Testis (tissue), 5 donors: ENCODE measurements at places on chromosomes 16 and 17. TPM values are rescaled to one million over a fixed set of nuclear protein-coding genes. Genes with fewer than 3 reads are reported as not detected.
A peak's percentile ranks its signal among the peaks of the same experiment; 100 is the strongest.

The CACNG3 gene
- total RNA-seq = 0.06 TPM

The KRT33B gene
- total RNA-seq = 0.25 TPM

The CHMP6 gene
- 29.8 TPM for total RNA-seq

DNA sequence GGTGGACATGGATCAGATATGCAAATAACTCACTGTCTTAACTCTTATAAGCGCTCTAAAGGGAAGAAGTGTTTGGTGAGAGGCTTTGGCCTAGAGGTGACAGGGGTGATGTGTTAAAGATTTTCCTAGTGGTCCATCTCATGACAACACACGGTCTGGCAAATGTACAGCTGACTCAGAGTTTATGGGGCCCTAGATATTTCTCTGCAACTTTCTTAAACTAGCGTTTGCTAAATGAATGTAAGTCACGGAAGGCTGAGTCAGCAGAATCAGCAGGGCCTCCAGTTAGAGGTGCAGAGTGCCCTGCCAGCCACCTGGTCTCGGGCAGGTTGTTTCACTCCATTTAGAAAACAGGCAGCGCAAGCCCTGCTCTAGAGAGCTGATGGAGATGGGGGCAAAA lies 40.1 kb downstream of the CLEC16A start:
- DNase-seq = no peak

The PRR35 gene
- total RNA-seq = 5.0 TPM

The CTF1 gene
- 5.9 TPM for total RNA-seq

DNA sequence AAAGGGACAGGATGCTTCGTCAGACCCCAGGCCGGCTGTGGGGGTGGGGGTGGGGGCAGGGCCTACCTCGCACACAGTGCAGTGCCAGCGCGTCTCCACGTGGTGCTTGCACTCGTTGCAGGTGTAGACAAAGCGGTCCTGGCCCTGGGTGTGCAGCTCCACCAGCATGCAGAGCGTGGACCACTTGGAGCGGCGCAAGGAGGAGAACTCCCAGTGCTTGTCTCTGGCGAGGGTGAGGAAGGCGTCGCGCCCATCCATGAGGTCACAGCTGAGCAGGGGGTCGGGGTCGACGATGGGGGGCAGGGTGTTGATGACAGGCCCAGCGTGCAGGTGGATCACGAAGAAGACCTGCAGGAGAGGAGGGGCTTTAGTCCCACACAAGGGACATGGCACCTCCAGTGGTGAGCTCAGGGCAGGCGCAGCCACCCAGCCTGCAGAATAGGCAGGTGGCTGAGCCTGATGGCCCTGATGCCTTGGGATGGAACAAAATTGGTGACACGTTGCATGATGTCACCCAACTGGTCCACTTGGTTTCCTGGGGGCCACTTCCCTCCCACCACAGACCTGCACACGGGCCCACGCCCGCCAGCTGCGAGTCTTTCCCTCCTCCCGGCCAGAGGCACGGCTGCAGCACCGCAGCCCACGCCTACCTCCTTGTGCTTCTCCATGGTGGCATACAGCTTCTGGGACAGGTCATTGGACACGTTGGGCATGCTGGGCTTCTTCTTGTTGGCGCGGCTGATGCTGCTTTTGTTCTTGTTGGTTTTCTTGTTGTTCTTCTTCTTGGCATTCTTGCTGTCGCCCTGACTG lies 14.0 kb upstream of the TRAP1 start:
- no peak for DNase-seq

DNA sequence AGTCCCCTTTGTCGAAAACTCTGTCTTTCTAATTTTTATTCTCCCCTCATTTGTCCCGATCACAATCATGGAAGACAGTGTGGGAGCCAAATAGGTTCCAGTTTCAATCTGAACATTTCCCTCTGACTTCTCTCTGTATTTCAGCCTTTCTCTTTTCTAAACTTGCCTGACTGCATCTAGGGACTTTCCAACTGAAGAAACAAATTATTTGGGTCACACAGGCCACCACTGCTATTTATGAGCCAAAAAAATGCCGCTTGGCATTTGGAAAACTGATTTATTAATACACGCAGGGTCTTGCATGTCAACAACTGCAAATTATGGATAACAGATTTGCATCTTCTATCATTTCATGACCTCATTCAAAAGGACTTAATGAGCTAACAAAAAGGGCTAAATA lies 55.2 kb upstream of the ELAC2 start:
- DNase-seq = no peak

DNA sequence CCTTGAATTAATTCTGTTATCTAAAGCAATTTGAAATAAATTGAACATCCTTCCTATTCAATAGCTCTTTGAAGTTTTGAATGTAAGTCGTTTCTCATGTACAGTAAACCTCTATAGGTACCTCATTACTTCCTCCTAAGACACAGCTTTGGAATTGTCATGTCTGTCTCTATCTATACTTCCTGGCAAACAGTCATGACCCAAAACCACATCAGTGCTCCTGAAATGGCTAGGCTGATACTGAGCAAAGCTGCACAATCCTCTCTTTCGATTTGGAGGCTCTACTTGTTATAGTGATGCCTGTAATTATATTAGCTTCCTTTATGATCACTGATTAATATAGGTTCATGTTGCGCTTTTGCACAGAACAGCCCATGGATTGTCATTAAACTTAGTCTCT lies 110.1 kb downstream of the ADAMTS18 start:
- no peak for DNase-seq

The ANKRD13B gene
- 48.8 TPM for total RNA-seq

The KCNH4 gene
- total RNA-seq = 0.24 TPM

DNA sequence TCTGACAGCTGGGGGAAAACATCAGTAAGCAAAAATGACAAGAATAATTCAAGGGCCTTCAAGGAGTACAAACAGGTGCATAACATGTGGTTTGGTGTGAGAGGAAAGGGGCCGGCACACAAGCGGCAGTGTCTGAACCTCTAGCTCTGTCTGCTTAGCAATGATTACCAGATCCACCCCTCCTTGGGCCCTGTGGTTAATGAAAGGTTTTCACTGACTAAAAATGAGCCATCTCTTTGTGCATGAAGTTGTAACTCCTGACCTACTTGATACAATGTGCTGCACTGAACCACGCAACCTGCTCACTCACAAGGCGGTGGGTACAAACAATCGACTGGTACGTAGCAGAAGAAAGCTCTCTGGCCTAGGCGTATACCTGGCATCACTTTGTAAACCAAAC lies 15.1 kb downstream of the FAM117A start:
- DNase-seq = no peak

DNA sequence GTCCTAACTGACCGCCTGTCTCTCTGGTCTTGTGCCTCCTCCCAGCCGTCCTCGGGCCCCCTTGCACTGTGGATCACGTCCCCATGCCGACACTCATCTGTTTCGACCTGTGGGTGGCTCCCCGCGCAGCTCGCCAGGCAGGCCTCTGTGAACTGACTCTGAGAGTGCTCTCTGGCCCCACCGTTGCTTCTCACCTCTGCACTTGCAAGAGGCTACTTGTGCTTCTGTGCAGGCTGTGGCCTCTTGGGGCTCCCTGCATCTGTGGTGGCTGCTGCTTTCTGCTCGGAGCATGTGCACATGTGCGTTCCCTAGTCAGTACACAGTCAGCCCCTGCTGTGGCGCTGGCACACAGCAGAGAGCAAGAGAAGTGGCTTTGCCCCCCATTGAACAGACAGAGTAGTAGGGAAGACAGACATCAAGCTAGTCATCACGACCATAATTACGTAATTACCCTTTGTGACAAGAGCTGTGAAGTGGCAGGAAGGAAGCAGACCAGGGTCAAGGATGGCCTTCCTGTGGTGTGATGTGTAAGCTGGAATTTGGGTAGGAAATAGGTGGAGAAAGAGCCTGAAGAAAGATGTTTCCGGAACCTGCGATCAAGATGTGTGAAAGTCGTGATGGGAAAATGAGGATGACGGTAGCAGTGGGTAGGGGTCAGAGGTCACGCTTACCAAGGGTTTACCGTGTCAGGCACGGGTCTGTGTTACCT lies 256.0 kb upstream of the CACNG5 start:
- no peak for DNase-seq

The LCAT gene
- total RNA-seq = 20.6 TPM

DNA sequence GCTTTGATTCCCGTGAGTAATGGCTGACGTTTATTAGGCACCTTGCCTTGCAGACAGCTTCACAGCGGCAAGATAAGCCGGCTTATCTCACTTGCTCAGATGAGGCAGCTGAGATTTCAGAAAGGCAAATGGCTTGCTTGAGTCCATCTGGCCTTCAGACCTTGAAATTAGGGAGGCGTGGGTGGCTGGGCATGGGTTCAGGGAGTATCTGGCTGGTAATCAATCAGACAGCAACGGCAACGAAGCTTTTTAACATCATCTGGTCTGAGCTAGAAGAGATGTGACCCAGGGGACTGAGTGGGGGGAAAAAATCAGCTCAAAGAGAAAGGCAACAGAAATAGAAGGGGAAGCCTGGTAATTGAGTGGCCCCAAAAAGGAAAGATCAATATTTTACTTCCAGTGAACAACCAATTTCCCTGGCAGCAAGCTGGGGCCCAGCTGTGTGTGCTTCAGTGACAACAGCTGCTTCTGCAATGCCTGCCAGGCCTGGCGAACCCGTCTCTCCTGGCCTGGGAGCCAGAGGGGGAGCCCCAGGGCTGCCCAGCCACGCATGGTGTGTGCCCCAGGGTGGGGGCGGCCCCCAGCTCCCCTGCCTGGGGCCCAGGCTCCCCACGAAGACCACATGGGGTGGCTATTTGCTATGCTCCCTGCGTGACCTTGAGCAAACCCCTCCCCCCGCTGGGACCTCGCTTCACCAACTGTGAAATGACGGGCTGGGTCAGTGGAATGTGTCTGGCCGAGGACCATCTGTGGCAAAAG lies 34.0 kb downstream of the RAB11FIP4 start:
- no peak for DNase-seq

- DNase-seq = peak; percentile 73
Measured at GRCh38 chr17:79840269-79840988, 1.2 kb upstream of the CBX4 start.

- no peak for DNase-seq
Measured at GRCh38 chr16:4612977-4613635, 1.6 kb downstream of the UBALD1 start.

DNA sequence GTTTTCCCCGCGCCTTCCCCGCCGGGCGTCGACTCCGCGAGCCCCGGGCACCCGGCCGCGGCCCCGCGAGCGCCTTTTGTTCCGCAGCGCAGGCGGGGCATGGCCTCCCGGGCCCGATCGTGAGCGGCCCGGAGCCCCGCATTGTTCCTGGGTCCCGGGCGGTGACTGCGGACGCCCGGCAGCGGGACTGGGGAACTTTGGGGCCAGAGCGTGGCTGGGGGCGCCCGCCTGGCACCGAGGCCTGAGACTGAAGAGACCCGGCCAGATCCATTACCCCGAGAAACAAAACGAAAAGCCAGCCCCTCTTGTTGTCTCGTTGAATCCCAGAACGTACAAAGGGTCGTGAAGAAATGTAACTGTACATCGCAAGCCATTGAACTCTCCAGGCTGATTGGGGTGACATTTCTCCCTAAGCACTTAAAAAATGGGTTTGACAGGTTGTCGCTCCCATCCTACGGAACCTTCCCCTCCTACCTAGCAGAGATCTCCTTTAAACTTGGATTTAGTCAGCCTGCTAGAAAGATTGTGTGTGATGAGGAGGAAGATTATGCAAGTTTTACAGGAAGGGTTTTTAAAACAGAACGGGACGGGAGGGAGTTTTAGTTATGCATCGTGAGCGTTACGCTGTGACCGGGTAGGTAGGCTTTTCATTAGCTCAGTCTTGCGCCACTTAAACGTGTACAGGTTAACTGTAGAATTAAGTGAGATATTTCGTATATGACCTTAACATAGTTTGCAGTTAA lies 825 bp downstream of the METTL9 start:
- DNase-seq = no peak

DNA sequence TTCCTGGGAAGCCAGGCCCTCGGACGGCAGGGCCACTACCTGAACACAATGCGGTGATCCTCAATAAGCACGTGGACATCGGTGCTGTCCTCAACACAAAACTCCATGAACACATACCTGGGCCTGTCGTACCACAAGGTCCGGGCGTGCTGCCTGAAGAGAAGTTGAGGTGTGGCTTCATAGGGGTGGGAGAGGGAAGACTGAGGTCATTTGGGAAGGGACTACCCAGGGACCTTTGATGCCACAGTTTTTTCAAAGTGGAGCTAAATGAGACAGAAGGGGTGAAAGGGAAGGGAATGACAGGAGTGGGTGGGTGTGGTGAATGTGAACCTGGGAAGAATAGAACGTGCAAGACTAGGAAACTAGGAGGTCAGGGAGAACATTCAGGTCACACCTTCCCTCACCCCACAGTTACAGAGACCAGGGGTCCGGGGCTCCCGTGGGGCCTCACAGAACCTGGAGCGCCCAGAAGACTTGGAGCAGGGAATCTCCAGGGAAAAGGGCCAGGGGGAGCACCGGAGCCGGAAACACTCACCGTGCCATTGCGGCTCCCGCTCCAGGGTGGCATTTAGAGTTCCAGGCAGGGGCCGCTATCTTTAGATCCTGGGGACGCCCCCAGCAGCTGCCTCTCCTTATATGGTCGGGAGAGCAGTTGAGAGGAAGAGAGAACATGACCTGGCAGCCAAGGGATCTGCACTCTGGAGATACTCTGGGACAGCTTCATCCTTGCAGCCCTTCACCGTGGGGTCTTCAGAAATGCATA lies at the start of gene PTGES3L:
Gene PTGES3L, minus strand, starts transcription at position 570 of the 763 bp plus-strand sequence. Its CDS starts 27 bp downstream, at position 543.
- peak; percentile 43 for DNase-seq

DNA sequence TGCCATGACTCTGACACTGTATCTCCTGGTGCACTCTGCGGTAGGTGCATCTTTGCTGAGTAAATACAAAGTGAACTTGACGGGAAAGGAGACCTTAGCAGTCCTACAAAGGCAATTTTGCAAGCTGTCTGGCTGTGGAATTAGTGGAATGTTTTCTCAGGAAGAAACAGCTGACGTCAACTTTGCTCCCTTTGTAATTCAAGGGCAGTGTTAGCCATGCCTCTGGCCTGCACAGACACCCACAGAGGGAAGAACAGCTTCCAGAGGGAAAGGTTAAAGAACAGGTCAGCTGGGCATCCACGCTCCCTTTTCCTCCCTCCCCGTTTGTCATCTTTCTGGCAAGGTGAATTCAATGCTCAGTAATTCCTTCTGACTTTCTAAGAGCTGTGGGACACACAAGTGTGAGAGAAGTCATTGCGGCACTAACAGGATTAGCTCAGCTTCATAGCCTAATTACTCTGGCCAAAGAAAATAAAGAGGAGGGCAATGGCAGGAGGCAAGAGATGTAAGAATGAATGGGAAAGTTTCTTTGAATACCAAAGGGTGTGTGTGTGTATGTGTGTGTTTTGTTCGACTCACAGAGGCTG lies 476.9 kb upstream of the GOT2 start:
- DNase-seq = peak; percentile 37

The TP53TG3C gene
- total RNA-seq = 11.7 TPM

The HCRT gene
- not detected for total RNA-seq

- no peak for DNase-seq
Measured at GRCh38 chr17:77889135-77889505, 69.4 kb upstream of the TNRC6C start.

DNA sequence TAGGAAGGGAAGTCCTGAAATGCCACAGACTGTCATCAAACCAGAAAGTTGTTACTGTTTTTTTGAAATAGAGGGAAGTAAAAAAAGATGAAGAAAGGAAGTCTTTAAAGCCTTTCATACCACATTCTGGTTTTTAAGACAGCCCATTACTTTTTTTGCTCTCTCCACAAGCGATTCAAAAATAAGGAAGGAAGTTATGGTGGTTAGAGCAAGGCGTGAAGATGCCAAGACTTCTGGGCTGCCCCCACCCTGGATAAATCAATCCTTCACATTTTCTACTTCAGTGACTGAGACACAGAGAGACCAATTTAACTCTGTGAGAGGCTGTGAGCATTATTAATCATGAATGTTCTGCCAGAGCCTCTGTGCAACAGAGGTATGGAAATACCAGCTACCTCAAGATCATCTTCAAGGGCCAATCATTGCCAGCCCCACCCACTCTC lies 82.3 kb upstream of the BCAR1 start:
- DNase-seq = no peak

The MMP2 gene
- total RNA-seq = 111 TPM
